Stimulated activated CD8-positive, alpha-beta memory T cell treated with anti-CD3 and anti-CD28 coated beads, Interleukin-7, amount 100 ng/mL, for 1 hour (primary cell): ENCODE measurements at places on chromosomes 16 and 17.
A peak's percentile ranks its signal among the peaks of the same experiment; 100 is the strongest.

GRCh38 chr17:33583518-33584417 is 290.7 kb upstream of the ASIC2 start:
- no peak for DNase-seq

DNA sequence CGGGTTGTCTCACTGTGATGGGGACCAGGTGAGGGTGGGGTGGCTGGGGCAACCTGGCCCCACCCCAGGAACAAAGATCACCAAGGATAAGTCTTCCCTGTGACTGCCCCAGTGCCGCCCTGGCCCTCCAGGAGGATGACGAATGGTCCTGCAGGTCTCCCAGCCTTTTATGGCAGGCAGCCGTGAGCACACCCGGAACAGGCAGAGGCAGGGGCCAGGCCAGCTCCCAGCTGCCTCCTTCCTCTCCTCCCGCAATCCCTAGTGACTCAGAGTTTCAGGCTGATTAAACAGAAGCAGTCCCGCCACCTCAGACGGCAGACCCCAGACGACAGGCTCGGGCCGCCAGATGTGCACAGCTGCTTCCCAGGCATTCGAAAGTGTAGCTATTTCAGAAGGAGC is 13.3 kb downstream of the JUP start:
- no peak for DNase-seq

GRCh38 chr17:36695082-36695481 is 93.7 kb downstream of the MRM1 start:
- no peak for DNase-seq

GRCh38 chr16:81521141-81521626 is 76.6 kb downstream of the CMIP start:
- peak; percentile 71 for DNase-seq

- DNase-seq = no peak
These were observed 129.9 kb upstream of the ZFHX3 start for GRCh38 chr16:73177729-73178295.

DNA sequence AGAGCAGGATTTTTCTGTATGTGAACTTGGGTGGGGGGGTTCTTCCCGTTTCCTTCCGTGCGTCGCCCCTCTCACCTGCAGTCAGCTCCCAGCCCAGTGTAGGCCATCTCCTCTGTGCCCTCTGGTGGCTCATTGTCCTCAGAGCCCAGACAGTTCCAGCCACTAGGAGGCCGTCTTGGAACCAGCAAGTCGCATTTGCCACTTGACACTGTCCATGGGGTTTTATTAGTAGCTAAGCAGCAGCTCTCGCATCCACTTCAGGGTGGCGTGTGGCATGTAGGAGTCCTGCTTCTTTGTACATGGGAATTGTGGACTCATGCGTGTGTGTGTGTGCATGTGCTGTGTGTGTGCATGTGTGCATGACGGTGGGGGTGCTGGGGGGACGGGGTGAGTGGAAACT is 74.0 kb downstream of the SEC14L1 start:
- DNase-seq = no peak

DNA sequence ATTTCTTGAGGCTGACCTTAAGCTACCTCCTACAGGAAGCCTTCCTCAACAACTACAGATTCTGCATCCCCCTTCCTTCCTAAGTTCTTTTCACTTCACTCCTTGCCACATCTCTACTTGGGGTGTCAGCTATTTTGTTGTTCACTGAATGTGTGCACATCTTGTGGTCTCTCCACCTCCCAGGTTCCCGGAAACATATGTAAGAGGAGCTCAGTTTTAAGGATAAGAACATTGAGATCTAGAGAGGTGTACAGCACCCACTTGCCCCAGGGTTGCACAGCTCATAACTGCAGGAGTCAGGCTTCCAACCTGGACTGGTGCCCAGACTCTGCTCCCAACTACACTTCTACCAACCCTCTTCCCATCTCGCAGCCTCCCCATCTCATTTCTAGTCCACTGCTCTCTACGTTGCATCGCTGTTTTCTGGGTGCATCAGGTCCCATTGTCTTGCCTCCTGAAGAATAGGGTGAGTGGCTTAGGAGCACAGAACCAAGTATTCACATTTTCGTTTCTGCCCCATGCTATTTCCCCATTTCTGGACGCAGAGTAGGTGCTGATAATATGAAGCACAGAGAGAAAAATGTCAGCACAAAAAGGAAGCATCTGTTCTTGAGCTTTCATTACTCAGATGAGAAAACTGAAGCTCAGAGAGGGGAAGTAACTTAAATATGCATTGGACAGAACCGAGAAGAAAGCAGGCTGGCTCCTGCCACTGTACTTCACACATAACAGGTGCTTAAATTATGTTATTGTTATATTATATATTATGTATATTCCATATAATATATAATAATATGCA is 292.0 kb upstream of the CCL2 start:
- no peak for DNase-seq

GRCh38 chr16:63216696-63217423 is 1180.6 kb upstream of the CDH8 start:
- DNase-seq = no peak

- DNase-seq = no peak
These were observed at the start of gene GPRC5B for GRCh38 chr16:19884611-19885450. Gene GPRC5B, minus strand, starts transcription at chr16:19884848. Its CDS starts 12,003 bp downstream, at chr16:19872845.

DNA sequence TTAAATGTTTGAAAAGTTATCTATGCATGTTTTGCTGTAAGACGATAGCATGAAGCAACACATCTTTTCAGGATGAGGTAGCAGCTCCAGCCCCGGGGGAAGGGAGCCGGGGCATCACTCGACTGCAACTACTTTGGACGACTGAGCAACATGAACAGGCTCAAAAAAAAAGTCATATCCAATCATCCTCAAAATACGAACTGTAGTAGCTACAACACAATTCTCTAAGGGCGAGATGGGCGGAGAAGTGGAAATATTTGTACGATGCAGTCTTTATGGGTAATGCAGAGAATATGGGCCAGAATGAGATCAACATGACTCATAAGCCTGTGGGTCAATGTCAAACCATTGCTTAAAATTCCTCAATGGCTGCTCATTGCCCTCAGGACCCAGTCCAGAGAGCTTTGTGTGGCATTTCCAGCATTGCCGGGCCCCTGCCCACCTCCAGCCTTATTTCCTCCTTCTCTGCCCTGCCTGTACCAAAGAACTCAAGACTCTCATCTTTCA is 17.7 kb upstream of the SMURF2 start:
- no peak for DNase-seq

DNA sequence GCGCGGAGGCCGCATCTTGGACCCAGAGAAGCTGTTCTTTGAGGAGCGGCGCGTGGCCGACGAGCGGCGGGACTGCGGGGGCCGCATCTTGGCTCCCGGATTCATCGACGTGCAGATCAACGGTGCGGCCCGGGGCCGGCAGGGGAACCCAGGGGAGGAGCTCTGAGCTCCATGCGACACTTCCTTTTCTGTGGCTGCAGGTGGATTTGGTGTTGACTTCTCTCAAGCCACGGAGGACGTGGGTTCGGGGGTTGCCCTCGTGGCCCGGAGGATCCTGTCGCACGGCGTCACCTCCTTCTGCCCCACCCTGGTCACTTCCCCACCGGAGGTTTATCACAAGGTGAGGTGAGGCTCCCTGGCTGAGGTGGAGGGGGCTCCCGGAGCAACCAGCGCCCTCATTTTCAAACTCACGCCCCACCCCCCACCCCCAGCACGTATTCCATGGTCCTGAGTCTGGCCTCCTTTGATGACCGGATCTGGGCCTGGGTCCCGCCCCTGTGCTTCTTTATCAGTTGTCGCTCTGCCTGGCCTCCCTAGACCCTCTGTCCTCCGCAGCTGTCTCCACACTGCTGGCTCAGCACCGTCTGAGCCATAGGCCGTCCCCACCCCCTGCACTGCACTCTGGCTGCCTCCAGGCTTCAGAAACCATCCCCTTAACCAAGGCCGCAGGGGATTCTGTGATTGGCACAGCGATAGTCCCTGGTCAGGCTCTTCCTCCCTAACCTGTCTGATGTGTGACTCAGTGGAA is 787 bp downstream of the AMDHD2 start:
- DNase-seq = peak; percentile 28

GRCh38 chr16:67548265-67549126 is 13.8 kb upstream of the CTCF start:
- no peak for DNase-seq

DNA sequence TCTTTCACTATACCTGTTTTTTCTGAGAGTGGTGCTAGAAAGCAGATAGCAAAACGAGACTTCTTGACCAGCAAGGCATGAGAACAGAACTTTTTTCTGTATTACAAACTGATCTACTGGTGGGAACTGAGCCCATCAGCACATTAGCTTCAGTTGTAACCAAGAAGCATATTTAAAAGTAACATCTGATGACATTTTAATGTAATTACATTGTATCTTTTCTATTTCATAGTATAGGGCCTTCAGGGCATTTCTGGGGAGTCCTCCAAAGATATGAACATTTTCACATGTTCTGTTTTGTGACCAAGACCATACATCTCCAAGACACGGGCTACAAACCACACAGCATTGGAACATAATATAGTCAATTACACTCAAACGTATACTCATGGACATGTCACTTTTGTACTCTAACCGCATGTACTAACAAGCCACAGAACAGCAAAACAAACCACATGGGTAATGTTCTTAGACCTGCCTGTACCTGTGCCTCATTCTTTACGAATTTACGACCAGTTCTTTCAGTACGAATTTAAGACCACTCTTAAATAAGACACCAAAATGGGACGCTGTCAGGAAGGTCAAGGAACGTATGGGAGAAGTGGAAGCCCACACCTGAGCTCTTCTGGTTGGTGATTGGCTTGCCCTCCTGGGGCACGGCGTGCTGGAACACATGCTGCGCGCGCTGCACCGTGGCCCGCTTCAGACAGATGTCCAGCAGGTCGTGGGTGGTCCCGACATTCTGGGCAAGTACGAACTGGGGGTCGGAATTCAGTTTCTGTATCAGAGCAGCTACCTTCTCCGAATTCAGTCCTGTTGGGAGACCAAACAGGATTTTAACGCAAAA is 825 bp downstream of the BLMH start:
- no peak for DNase-seq

DNA sequence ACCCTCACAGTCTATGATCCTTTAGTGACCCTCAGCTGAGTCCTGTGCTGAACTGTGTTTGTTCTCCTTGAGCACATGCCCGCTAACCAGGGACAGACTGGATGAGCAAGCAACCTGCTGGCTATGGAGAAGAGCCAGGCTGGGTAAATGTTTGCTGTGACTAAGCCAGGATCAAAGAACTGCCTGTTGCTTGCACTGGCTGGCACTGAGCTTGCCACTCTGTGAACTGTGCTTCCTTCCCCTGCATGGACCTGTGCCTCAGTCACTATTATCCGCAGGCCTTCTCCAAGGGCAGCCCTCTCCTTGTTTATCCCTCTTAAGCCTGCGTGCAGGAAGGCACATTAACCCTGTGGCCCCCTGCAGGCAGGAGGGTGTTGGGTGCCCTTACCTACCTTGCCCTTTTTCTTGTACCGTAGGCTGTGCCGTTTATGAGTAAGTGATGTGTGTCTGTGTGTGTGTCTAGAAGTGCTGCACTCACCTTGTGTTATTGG is 7.4 kb downstream of the PNPO start:
- no peak for DNase-seq

DNA sequence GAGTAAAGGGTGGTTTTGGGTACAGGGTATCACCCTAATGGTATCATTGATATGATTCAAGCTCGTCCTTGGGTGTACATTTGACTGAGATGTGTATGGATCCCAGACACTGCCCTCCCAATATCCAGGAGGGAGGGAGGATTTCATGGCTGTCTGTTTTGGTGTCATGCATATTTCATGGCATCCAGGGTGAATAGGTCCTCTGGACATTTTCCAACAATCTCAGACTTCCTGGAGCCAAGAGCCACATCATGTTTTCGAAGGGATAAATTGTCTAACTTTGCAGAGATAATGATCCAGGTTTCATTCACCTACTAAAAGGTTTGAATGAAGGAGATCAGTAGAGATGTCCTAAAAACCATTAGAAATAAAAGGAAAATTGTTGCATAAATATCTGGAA is 431.9 kb downstream of the SHISA9 start:
- DNase-seq = no peak

GRCh38 chr17:43025766-43026537 is 921 bp downstream of the RND2 start:
- no peak for DNase-seq

- peak; percentile 34 for DNase-seq
These were observed 24.6 kb downstream of the GPT2 start for GRCh38 chr16:46908540-46909372.

DNA sequence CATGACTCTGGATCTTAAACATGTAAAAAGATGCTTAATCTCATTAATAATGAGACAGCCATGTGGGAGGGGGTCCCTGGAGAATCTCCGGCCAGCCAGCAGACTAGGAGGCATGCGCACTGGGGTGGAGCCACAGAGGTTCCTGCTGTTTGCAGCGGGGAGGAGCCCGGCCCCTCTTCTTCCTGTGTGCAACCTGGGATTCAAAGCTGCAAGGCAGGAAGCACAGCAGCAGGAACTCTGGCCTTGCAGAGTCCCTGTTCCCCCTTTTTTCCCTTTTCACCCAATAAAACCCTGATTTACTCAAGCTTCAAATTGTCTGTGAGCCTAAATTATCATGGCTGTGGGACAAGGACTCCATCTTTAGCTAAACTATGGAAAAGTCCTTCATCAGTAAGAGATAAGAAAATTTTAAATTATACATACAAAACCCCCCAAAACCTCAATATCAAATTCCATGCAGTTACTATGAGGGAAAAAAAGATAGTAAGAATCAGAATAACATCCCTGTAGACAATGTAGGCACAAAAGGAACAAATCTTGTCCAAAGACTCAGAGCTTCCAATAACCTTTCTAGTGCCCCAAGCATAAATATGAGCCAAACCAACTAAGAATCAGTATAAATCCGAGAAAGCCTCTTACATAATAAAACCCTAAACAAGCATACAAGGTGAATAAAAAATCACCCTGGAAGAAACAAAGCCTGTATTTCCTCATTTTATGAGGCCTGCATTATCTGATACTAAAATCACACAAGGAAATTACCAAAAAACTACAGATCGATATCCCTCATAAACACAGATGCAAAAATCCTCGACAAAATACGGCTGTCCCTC is 12.1 kb downstream of the CFDP1 start:
- DNase-seq = no peak

GRCh38 chr16:24999856-25000461 is 15.2 kb downstream of the ARHGAP17 start:
- no peak for DNase-seq

GRCh38 chr17:41416479-41416878 is 7.9 kb downstream of the KRT37 start:
- no peak for DNase-seq

GRCh38 chr16:66915041-66915440 is 3.6 kb downstream of the CDH16 start:
- DNase-seq = no peak

GRCh38 chr17:66985338-66986237 is 21.1 kb downstream of the CACNG4 start:
- DNase-seq = no peak

GRCh38 chr17:28940142-28940541 is 11.2 kb downstream of the PHF12 start:
- DNase-seq = no peak

DNA sequence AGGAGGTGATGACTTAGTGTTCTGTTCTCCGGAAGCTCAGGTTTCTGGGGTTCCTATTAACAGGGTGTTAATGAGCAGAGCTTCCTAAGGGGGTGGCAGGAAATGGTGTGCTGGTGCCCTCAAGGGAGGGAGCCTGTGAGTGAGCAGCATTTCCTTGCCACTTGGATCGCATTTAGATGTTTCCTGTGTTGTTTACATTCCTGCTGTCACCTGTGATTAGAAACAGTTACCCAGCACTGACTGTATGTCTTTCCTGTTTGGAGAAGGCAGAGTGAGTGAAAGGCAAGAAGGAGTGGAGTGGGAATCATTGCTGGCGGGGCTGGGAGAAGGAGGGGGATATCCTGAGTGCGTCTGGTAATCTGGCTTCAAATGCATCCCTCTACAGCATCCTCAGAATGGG is 214.6 kb downstream of the CCDC182 start:
- no peak for DNase-seq

GRCh38 chr17:57135026-57135788 is 50.2 kb downstream of the AKAP1 start:
- DNase-seq = no peak
